A549 treated with GW870086 at 1 μM for 4 hours (cell line): ENCODE measurements at places on chromosomes 2 and 18. TPM values are rescaled to one million over a fixed set of nuclear protein-coding genes. Genes with fewer than 3 reads are reported as not detected.

Gene IL1R1
- 24.1 to 37.2 TPM (median 32.8 TPM) in 5 replicates for total RNA-seq

Gene B3GNT2
- 23.8 to 36.7 TPM (median 35.5 TPM) in 5 replicates for total RNA-seq

Gene CFAP65
- 0.14 to 0.21 TPM (median 0.18 TPM) in 4 of 5 replicates, not detected in the other for total RNA-seq

Gene NLRC4
- total RNA-seq: 0.03 to 0.09 TPM (median 0.09 TPM) in 4 of 5 replicates, not detected in the other

Gene LINC00305
- not detected in 5 replicates for total RNA-seq

Gene GPR55
- not detected in 5 replicates for total RNA-seq

Gene MGAT4A
- total RNA-seq: 1.3 to 2.8 TPM (median 2.5 TPM) in 5 replicates

Gene CERKL
- 0.13 to 0.51 TPM (median 0.23 TPM) in 5 replicates for total RNA-seq

Gene DNMT3A
- 6.2 to 9.7 TPM (median 8.0 TPM) in 5 replicates for total RNA-seq

Gene OR6B3
- total RNA-seq: not detected in 5 replicates

Gene PPP1R1C
- 0.83 to 2.6 TPM (median 1.8 TPM) in 5 replicates for total RNA-seq

Gene TBR1
- total RNA-seq: 0.02 to 0.06 TPM (median 0.04 TPM) in 4 of 5 replicates, not detected in the other

Gene RHOB
- total RNA-seq: 202 to 309 TPM (median 297 TPM) in 5 replicates

Gene DGUOK
- 153 to 176 TPM (median 165 TPM) in 5 replicates for total RNA-seq

Gene DUSP28
- 5.7 to 9.4 TPM (median 7.5 TPM) in 5 replicates for total RNA-seq

Gene BBS5
- 4.8 to 6.0 TPM (median 6.0 TPM) in 5 replicates for total RNA-seq

Gene IL1RL1
- 0.53 to 1.4 TPM (median 0.83 TPM) in 5 replicates for total RNA-seq

Gene UGT1A9
- total RNA-seq: 4.1 to 6.1 TPM (median 4.5 TPM) in 5 replicates

Gene KIAA2012
- total RNA-seq: not detected in 5 replicates

Gene FARSB
- 43.0 to 47.0 TPM (median 43.7 TPM) in 5 replicates for total RNA-seq

Gene SDC1
- total RNA-seq: 161 to 208 TPM (median 194 TPM) in 5 replicates

Gene SPATA3
- total RNA-seq: not detected in 5 replicates

Gene CFAP221
- total RNA-seq: 0.09 to 0.38 TPM (median 0.26 TPM) in 4 of 5 replicates, not detected in the other

Gene TDRD15
- not detected in 5 replicates for total RNA-seq

Gene TBC1D8
- total RNA-seq: 49.9 to 75.2 TPM (median 68.2 TPM) in 5 replicates

Gene STK39
- 13.7 to 18.9 TPM (median 17.4 TPM) in 5 replicates for total RNA-seq

Gene CMPK2
- 0.65 to 1.3 TPM (median 0.77 TPM) in 5 replicates for total RNA-seq

Gene DSG1
- total RNA-seq: not detected in 5 replicates

Gene CBLN2
- total RNA-seq: 0.06 to 0.13 TPM (median 0.07 TPM) in 4 of 5 replicates, not detected in the other

Gene BCL11A
- 0.10 to 0.36 TPM in 2 of 5 replicates, not detected in the others for total RNA-seq

Gene PRKAG3
- not detected in 5 replicates for total RNA-seq

Gene PSTPIP2
- 0.12 to 0.44 TPM (median 0.24 TPM) in 5 replicates for total RNA-seq

Gene UBE2E3
- 62.5 to 76.2 TPM (median 69.6 TPM) in 5 replicates for total RNA-seq

Gene SRD5A2
- 0.02 to 0.06 TPM (median 0.05 TPM) in 4 of 5 replicates, not detected in the other for total RNA-seq

Gene NPPC
- total RNA-seq: 0.35 to 0.64 TPM (median 0.43 TPM) in 4 of 5 replicates, not detected in the other

Gene RESP18
- not detected in 5 replicates for total RNA-seq

Gene ABCG8
- total RNA-seq: not detected in 5 replicates

Gene L3MBTL4
- total RNA-seq: not detected in 5 replicates

Gene CD207
- total RNA-seq: not detected in 5 replicates

Gene CCBE1
- total RNA-seq: 6.3 to 13.3 TPM (median 11.6 TPM) in 5 replicates

Gene ANKRD36C
- 2.6 to 4.6 TPM (median 3.9 TPM) in 5 replicates for total RNA-seq

Gene REG3A
- not detected in 5 replicates for total RNA-seq

Gene PPP4R1
- 36.8 to 42.8 TPM (median 40.6 TPM) in 5 replicates for total RNA-seq

Gene NEB
- 0.21 to 0.94 TPM (median 0.24 TPM) in 5 replicates for total RNA-seq

Gene CXCR4
- total RNA-seq: 0.60 to 1.1 TPM (median 0.80 TPM) in 5 replicates

Gene RFTN2
- total RNA-seq: not detected in 5 replicates

Gene FSHR
- not detected in 5 replicates for total RNA-seq

Gene TMEM163
- 0.06 to 0.17 TPM (median 0.16 TPM) in 4 of 5 replicates, not detected in the other for total RNA-seq

Gene GAD1
- total RNA-seq: 0.38 to 0.71 TPM (median 0.53 TPM) in 5 replicates

Gene IL1R2
- 0.72 to 1.9 TPM (median 1.0 TPM) in 5 replicates for total RNA-seq

Gene NT5C1B
- not detected in 5 replicates for total RNA-seq

Gene SERPINB8
- total RNA-seq: 7.8 to 12.2 TPM (median 8.8 TPM) in 5 replicates

Gene MYCN
- 0.05 TPM in 1 of 5 replicates, not detected in the others for total RNA-seq

Gene NTSR2
- not detected in 5 replicates for total RNA-seq

Gene ARHGAP25
- 0.10 to 0.19 TPM (median 0.14 TPM) in 5 replicates for total RNA-seq

Gene FASTKD1
- total RNA-seq: 18.8 to 30.4 TPM (median 21.9 TPM) in 5 replicates

Gene STK25
- total RNA-seq: 98.8 to 111 TPM (median 105 TPM) in 5 replicates
